SIG-M5 (cell line): ENCODE measurements at places on chromosomes 16 and 17.

DNA sequence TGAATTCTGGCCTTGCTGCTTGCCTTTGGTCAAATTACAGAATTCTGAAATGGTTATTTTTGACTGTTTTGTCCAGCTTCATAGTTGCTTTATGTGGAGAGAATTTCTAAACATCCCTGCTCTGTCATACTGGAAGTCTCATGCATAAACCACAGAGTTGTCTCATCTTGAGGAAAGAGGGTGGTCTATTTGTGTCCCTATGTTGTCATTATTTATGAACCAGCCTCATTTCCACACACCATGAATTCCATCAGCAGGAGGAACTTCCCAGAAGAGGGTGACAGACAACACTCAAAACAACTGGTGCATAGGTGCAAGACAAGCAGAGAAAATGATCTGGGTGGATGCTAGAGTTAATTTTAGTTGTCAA, 525.8 kb upstream of the GOT2 start:
- DNase-seq, result no peak

DNA sequence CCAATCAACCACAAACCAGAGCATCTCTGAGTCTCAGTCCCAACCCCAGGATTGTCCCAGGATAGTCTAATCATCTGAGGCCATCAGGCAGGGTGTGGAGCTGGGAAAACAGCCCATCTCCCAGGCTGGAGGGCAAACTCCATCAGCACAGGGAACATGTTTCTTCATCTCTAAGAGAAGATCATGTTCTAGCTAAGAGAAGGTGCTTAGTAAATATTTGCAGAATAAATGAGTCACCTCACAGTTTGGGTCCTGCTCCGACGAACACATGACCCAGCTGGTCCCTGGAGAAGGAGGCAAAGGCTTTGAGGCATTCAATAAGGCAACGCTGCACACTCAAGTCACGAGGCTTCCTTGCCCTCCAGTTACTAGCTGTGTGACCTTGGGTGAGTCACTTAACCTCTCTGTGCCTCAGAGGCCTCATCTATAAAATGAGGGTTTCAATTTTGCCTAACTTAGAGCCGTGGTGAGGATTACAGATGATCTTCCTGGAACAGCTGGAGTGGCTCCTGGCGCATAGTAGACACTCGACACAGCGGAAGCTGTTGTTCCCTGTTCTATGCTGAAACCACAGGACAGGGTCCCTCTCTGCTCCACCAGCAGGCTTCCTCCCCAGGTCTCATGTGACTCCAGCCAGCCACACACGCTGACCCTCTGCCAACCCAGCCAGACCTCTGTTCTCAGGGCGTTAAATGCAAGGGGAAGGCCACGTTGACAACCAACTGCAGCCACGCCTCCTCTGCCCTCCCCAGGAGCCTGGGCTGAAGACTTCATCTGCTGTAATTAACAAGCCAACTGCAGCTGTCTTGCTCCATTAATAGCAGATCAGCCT, 10.3 kb upstream of the RPL38 start:
- no peak for DNase-seq

DNA sequence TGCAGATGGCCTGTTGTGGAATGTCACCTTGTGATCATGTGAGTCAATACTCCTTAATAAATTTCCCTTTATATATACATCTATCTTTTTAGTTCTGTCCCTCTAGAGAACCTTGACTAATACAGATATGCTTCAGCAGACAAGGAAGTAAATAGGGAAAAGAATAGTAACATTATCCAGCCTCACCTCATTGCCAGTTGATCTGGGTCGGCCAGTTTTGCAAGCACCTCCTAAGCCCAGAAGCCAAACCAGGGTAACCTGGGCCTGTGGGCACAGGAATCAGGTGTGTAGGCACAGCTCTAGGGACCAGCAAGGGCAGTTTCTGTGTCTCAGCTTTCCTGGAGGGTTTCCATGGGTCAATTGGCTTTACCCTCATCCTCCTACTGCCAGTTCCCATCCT, 11.9 kb upstream of the CCL17 start:
- DNase-seq, result no peak

- DNase-seq, result peak; percentile 22
Observed at GRCh38 chr17:64331931-64332493, 58.6 kb downstream of the PECAM1 start.

DNA sequence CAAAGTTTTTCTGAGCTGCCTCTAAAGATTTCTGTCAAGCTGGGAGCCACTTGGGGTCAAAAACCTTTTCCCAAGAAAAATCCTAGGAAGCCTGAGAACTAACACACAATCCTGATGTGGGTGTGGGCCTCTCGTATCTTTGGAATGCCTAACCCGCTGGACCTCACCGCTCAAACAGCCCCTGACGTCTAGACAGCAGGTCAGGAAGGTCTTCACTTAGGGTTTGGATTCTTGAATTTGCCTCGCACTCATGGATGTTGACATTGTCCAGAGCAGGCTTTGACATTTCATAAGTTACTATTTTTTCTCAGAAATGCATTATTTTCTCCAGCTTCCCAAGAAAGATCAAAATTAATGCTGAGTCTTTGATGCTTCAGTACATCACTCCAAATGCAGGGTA, 18.9 kb downstream of the TEX2 start:
- DNase-seq, result no peak

DNA sequence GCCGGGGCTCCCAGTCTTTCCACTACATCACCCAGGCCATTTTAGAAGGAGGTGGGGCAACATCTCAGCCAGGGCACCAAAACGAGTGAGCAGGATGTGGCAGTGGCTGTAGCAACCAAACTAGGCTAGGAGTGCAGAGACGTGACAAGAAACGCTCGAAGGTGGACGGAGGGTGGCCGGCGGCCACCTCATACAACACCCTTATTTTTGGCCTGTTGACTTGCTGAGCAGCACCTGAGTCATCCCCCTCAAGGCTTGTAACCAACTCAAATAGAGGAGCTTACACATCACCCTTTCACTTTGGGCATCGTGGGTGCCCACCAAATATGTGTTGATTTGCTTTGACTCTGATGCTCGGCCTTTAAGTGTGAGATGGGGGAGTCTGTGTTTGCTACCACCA, 23.7 kb upstream of the SOX9 start:
- DNase-seq, result no peak

DNA sequence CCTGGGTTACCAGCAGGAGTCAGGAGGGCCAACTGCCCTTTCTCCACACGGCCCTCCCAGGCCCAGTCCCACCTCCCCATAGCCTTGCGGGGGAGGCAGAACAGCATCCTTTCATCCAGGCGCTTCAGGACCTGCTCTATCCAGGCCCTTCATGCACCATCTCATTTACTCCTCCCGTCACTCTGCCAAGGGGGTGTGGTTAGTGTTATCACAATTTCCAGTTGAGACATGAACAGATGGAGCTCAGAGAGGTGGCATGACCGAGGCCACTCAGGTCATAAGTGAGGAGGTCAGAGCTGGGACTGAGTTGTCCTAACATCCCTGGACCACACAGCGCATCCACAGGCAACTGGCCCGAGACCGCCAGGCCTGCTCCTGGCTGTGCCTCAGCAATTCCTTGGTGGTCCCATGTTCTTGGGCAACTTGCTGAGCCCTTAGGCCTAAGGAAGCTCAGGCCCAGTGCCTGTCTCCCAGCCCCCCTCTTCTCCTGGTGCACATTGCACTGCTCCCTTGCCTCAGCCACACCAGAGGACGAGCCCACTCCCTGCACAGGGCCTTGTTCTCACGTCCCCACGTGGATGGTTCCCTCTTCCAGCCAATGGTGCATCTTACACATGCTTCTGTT, 23.8 kb downstream of the C17orf100 start:
- DNase-seq, result no peak

GRCh38 chr16:65524997-65525396, 403.1 kb upstream of the CDH11 start:
- DNase-seq, result no peak

- no peak for DNase-seq
Observed at GRCh38 chr17:9380361-9380760, 195.3 kb downstream of the STX8 start.

GRCh38 chr17:40121181-40122135, at the start of gene MSL1:
MSL1 (plus strand) TSS chr17:40121971; CDS start chr17:40122613, 642 bp downstream.
- DNase-seq, result no peak

GRCh38 chr16:71230122-71230845, at the start of gene HYDIN:
HYDIN (minus strand) TSS chr16:71230722; CDS start chr16:71186895, 43,827 bp downstream.
- no peak for DNase-seq

- no peak for DNase-seq
Observed at GRCh38 chr17:50832864-50833381, 2.5 kb upstream of the WFIKKN2 start.

DNA sequence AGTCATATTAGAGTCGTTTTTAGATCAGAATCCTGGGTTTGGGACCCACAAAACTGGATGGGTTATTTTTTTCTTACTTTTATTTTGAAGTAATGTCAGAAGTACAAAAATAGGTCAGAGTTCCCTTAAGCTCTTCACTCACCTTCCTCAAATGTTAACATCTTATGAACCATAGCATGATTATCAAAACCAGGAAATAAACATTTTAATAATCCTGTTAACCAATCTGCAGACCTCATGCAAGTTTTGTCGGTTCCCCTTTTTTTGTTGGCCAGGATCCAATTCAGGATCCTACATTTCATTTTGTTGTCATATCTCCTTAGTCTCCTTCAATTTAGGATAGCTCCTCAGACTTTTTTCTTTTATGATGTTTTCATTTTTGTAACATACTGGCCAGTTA, 162.0 kb downstream of the CHD9 start:
- DNase-seq, result no peak

DNA sequence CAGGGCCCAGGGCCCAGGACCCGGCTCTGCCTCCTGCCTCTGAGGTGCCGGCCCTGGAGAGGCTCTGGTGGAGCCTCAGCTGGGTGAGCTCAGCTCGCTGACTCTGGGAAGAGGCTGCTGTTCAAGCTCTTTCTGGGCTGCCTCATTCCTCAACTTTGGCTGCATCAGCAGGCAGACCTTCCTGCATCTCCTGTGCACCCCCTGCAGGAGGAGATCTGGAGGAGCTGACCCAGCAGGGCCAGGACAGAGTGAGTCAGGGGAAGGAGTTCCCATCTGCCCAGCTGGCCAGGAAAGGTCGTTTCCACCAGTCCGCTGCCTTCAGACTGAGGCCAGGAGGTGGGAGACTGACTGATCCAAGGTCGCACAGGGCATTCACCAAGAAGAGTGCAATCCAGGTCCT, 10.7 kb downstream of the CRHR1 start:
- DNase-seq, result no peak

DNA sequence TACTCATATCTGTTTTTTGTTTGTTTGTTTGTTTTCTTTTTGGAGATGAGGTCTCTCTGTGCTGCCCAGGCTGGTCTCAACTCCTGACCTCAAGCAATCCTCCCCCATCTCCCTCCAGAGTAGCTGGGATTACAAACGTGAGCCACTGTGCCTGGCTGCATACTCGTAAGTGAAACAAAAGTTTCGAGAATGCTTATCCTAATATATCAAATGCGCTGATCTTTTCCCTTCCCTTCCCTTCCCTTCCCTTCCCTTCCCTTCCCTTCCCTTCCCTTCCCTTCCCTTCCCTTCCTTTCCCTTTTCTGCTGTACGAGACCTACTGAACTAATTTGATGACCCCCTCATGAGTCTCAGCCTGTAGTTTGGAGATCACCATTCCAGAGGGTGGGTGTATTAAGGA, 122.1 kb downstream of the RGS9 start:
- DNase-seq, result no peak

DNA sequence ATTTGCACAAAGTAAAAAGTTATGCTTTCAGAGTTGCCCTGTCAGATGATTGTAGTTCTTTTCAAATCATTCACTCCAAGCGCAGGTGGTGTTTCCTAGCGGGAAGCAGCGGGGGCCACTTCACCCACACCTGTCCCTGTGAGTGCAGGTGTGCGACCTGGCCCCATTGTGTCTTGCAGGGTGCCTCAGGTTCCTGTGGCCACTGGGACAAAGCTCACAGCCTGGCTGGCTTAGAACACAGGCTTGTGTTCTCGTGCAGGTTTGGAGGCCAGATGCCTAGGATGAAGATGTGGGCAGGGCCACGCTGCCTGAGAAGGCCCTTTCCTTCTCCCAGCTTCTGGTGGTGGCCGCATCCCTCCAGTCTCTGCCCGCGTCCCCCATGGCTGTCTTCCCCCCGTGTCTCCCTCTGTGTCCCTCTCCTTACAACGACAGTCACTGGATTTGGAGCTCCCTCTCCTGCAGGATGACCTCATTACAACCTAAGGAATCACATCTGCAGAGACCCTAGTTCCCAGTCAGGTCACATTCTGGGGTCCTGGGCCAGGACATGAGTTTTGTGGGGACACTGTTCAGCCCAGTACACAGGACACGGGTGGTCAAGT, 90.5 kb downstream of the NPIPB11 start:
- DNase-seq, result no peak

DNA sequence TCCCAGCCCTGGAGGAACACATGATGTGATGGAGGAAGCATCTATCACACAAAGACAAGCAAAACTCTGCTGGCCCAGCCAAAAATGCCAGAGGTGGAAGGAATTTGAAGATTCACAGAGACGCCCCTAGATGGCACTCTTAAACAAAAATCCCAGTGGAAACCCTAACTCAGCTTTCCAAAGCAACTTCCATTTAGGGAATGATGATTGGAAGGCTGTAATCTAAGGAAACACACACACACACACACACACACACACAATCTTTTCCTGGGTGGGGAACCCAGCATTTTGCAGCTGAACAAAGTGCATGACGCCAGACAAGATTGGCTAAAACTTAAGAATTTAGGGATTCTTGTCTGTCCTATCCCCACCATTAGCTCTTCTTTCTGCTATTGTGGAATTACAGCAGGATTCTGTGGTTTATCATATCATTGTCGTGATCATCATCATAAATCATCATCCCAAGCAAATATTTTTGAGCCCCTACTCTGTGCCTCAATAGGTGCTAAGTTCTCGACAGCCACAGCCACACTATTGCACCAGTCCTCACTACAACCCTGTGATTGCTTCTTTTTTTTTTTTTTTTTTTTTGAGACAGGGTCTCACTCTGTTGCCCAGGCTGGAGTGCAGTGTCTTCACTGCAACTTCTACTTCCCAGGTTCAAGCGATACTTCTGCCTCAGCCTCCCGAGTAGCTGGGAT, 1.6 kb upstream of the LDAF1 start:
- DNase-seq, result no peak

GRCh38 chr16:28069971-28070794, 6.7 kb upstream of the GSG1L start:
- DNase-seq, result no peak

DNA sequence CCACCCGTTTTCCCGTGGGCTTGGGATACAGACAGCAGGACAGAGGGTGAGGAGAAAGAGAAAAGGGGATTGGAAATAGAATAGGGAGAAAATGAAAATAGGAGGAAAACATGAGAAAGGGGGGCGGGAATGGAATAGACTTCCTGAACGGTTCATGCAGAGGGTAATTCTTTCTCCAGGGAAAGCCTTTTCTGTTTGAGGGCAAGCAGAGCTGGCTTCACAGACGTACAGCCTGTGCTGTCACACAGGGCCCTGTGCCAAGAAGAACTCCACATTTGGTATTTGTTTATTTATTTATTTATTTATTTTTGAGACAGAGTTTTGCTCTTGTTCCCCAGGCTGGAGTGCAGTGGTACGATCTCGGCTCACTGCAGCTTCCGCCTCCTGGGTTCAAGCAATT, 12.0 kb downstream of the MILR1 start:
- DNase-seq, result no peak

GRCh38 chr16:4087990-4088577, 28.2 kb downstream of the ADCY9 start:
- DNase-seq, result no peak
